Large intestine (tissue), 12 donors: ENCODE measurements at places on chromosomes 3 and 15. TPM values are rescaled to one million over a fixed set of nuclear protein-coding genes. Genes with fewer than 3 reads are reported as not detected.

SERPINI2 gene
- polyA plus RNA-seq = 0.09 TPM

CCR9 gene
- 1.0 TPM for polyA plus RNA-seq

GOLGA8Q gene
- 1.4 TPM for polyA plus RNA-seq

NDN gene
- 67.1 TPM for polyA plus RNA-seq

CX3CR1 gene
- polyA plus RNA-seq = 2.8 TPM

AMIGO3 gene
- 1.3 TPM for polyA plus RNA-seq

AGTR1 gene
- 1.3 TPM for polyA plus RNA-seq

C3orf85 gene
- polyA plus RNA-seq = 95.5 TPM

TRIM71 gene
- 3.6 TPM for polyA plus RNA-seq

ALS2CL gene
- 30.8 TPM for polyA plus RNA-seq

KIF15 gene
- 7.6 TPM for polyA plus RNA-seq

SST gene
- polyA plus RNA-seq = 461 TPM

RAB11A gene
- 256 TPM for polyA plus RNA-seq

CYP11A1 gene
- polyA plus RNA-seq = 0.55 TPM
